ENCODE measurements at places on chromosomes 3 and 15.

DNA sequence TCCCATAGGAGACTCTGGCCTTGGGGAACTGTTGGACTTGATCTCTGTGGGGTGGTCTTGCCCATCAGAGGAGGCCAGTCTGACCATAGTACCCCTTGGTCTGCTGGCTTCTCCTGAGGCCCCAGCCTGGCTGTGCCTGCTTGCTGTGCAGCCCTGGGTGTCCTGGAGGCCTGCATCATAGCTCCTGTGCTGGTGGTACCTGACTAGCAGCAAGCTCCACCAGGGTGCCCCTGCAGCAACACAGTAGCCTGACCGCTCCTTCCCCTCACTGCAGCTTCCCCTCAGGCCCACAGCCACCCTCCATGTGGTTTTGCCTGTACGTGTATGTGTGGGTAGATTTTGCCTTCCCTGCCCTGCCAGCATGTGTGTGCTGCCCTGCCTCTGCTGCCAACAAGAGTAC lies 85.6 kb upstream of the TTC14 start:
- DNase-seq: no peak

GRCh38 chr15:40340740-40341400 lies at the start of gene CCDC9B:
TSS of gene CCDC9B (minus strand) at chr15:40340939. CDS start at chr15:40340819, 120 bp downstream.
- DNase-seq: peak; percentile 88

- no peak for DNase-seq
Measured at GRCh38 chr15:83809345-83809744, 155.4 kb downstream of the ADAMTSL3 start.

- peak; percentile 76 for DNase-seq
Measured at GRCh38 chr3:117399311-117400078, 689.9 kb downstream of the TUSC7 start.

- DNase-seq: no peak
Measured at GRCh38 chr3:190594171-190594570, 80.3 kb downstream of the IL1RAP start.

DNA sequence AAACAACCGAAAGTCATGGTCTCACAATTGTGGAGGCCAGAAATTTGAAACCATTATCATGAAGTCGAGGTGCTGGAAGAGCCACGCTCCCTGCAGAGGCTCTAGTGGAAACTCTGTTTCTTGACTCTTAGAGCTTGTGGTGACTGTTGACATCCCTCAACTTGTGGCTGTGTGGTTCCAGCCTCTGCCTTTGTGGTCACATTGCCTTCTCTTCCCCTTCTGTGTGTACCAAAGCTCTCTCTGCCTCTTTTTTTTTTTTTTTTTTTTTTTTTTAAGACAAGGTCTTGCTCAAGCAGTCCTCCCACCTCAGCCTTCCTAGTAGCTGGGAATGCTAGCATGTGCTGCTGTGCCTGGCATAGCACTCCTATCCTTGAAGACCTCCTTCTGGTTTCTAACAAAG lies 48.7 kb upstream of the CRTC3 start:
- DNase-seq: no peak

- DNase-seq: no peak
Measured at GRCh38 chr3:144636833-144637232, 665.2 kb downstream of the DIPK2A start.

GRCh38 chr3:23169551-23169950 lies 33.6 kb upstream of the UBE2E2 start:
- DNase-seq: no peak

- DNase-seq: no peak
Measured at GRCh38 chr3:112651071-112651470, 10.1 kb upstream of the CCDC80 start.

DNA sequence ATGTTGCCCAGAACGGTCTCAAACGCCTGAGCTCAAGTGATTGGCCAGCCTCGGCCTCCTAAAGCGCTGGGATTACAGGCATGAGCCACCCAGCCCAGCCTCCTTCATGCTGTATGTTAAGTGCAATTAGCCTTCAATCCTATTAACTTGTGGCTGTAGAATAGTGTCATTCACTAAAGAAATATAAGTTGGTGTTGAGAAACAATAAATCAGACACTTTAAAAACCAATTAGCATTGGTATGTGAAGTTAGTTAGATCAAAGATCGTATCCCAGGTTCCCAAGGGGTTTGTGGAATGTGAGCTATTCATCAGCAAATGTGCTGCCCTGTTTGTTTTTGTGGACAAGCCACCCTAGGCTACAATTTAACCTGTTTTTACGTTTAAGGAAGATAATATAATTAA lies 11.0 kb upstream of the PIK3CB start:
- DNase-seq: no peak

GRCh38 chr3:122307976-122308375 lies 17.1 kb upstream of the CSTA start:
- no peak for DNase-seq

- DNase-seq: no peak
Measured at GRCh38 chr15:56088389-56088788, 95.0 kb upstream of the NEDD4 start.

DNA sequence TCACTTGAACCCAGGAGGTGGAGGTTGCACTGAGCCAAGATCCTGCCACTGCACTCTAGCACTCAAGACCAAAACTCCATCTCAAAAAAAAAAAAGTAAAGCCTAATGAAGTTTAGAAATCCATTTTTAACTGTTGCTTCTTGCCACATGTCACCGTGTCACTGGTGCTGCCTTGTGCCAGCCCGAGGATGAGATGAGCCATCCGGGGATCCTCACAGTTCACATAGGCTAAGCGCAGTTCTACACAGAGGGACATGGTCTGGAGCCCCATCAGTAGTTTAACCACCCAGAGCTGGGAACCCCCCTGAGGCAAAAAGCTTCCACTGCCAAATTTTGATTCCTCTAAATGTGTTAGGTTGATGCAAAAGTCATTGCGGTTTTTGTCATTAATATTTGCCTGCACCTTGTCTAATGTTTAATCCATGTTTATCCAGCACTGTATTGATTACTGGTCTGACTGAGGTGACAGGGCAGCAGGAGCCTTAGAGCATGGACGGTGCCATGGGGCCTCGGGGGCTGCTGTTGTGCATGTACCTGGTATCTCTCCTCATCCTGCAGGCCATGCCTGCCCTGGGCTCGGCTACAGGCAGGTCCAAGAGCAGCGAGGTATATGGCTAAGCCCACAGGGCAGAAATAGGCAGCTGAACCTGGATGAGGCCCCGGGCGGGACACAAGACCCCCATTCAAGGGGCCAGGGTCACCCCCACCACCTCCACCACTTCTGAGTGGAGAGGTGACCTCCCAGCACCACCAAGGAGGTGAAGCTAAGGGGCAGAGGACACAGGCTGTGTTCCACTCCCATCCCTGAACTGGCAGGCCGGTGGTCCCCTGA lies at the start of gene ITIH1:
ITIH1 (plus strand) TSS at position 473 of the 832 bp plus-strand sequence; CDS start at position 490, 17 bp downstream.
- no peak for DNase-seq

DNA sequence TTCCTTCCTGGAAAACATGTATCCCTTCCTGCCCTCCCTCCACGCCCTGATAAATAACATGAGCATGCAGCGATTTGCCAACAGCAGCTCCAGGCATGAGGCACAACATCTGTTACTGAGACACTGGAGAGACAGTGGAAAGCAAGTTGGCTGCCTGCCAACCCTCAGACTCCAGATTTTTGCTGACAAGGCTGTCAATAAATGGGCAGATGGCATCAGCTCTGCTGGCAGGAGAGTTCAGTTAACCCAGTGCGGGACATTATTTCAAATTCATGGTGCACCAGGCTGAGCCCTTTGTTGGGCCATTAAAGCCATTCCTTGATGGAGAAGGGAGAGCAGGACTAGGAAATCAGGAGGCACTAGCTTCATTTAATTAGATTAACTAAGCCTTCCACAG lies 293.3 kb downstream of the MEX3B start:
- DNase-seq: peak; percentile 55

DNA sequence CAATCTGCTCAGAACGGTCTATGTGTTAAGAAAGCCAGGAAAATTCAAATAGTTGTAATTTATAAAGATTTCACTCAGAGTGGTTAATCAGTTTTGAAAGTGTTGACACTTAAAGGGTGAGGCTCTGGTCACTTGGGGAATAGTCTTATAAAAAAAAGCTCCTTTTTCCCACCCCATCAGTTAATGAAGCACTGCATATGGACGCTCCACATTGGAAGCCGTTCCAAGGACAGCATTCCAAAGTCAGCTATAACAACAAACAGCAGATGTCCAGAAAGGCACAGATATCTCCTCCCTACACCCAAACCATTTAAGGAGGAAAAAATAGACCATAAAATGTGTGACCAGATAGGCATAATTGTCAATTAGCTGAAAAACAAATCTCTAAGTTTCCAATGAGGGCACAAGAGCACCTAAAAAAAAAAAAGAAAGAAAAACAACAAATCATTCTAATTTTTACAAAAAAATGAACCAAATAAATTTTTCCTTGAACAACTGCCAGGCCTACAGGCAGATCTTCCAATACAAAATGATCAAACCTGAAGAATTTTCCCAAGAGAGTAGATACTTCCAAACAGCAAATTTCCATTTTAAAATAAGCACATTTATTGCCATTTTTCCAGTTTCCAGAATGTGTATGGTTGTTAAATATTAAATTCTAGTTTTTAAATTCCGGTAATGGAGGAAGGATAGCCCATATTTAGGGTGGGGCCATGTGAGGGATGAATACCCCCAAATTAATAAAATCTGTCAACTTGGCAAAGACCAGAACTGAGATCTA lies 198.3 kb downstream of the ERC2 start:
- no peak for DNase-seq

DNA sequence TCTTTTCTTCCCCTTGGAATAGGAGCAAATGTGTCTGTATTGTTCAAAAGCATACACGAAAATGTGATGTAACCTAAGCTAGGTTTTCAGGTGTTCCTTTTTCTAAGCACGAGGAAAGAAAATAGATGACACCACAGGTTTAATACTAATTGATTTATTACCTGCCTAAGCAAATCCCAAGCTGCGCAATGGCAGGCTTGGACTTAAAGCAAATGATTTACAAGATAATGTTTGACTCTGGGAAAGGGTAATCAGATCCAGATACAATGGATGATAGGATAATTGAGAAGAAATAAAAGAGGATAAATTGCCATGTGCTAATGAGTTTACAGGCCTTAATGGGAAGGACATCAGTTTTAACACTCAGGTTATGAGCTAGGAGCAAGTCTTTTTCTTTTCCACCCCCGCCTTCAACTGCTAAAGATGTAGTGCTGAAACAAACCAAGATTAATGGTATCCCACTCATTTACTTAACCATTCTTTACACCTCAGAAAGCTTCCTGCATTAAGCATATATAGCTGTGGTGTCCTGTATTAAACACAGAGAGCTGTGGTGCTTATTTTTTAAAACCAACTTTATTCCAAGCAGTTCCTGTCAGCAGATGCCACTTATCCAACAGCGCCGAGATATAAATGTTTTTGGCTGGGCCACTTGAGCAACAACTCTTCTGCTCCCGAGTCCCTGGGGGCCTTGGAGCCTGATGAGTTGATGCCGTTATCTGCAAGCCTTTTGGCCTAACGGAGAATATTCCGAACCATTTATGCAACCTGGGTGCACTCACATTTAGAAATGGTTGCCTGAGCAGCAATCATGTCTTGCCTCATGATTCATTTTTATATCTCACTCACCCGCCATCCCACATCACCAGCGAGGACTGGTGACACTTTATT lies 205.5 kb downstream of the MECOM start:
- no peak for DNase-seq

DNA sequence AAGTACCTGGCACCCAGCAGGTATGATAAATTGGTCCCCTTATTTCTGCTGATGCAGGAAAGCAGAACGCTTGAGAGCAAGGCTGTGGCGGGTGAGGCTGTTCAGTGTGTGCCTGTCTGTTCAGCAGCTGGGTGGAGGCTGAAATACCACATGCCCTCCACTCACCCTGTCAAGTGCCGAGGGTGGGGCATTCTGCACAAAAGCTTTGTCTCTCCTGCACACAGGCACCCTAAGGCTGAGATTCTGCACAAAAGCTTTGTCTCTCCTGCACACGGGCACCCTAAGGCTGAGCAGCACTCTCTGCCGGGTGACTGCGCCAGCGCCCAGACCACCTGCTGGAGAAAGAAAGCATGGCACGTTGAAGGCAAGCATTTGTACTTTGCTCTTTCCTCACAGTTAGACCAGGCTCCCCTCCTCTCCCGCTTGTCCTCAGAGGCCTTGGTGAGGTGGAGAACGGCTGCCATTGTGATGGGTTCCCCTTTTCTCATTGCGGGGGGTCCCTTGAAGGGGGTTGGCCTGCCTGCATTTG lies 97.5 kb downstream of the BDH1 start:
- peak; percentile 18 for DNase-seq

DNA sequence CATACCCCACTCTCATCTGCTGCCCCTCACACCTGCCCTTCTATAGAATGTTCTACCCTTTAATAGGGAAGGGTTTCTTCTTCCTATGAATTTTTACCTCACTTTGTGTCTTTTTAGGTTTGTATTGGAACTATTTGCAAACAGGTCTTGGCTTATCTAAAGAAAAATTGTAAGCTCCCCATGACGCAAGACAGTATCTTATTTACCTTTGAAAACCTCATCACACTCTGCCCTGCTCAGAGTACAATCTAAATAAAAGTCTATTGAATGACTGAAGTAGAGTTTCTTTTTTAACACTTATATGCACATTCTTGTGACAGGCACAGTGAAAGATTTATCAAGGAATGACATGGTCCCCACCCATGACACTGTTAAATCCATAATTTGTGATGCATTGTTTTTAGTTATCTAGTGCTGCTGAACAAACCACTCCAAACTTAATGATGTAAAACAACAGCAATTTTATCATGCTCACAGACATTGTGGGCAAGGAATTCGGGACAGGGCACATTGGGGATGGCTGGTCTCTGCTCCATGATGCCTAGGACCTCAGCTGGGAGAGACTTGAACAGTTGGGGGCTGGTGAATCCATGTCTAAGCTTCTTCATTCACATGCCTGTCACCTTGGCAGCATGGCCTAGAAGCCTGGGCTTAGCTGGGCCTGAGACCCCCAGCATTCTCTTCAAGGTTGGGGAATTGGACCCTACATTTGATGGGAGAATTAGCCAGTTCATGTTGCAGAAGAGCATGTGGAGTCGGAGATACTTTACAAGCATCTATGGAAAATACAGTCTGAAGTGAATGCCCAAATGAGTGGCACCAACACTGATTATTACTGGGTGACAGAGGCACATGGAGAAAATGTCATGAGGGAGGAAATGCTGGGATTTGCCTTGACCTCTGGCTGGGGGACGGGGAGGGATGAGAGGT lies 252.2 kb upstream of the CTDSPL start:
- DNase-seq: no peak

GRCh38 chr15:78212546-78213424 lies 21.6 kb downstream of the ACSBG1 start:
- no peak for DNase-seq

- DNase-seq: peak; percentile 34
Measured at GRCh38 chr3:72320955-72321303, 527.3 kb downstream of the SHQ1 start.

- DNase-seq: no peak
Measured at GRCh38 chr3:125192190-125193035, 20.1 kb downstream of the SLC12A8 start.

DNA sequence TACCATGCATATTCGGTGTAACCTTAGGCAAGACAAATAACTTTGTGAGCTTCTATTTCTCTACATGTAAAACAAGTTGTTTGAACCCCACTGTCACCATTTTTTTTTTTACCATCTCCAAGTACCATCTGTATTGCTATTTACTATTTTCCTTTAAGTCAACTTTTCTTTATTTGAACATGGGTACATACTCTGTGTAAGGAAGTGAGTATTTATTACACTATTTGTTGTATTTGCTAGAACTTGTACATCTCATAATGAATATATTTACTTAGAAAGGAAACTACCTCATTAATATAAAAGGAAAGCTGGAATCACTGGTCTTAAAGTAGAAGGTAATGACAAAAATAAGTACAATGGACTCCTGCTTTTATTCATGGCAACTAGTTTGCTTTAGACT lies 69.9 kb downstream of the WNT5A start:
- DNase-seq: no peak

GRCh38 chr3:155031186-155031585 lies 48.9 kb upstream of the MME start:
- DNase-seq: no peak

- no peak for DNase-seq
Measured at GRCh38 chr15:95556225-95556624, 774.3 kb upstream of the NR2F2 start.
